Uterine smooth muscle cell (primary cell): ENCODE measurements at places on chromosomes 6 and 20. TPM values are rescaled to one million over a fixed set of nuclear protein-coding genes. Genes with fewer than 3 reads are reported as not detected.

Gene TTK
- 14.6 and 55.2 TPM in 2 replicates for total RNA-seq

Gene NKX2-2
- total RNA-seq: not detected in 2 replicates

Gene SRSF6
- 41.0 and 55.3 TPM in 2 replicates for total RNA-seq

Gene SOX12
- total RNA-seq: 5.8 and 9.9 TPM in 2 replicates

Gene CST7
- total RNA-seq: 0.37 TPM in 1 of 2 replicates, not detected in the other

Gene PRKN
- 2.9 and 3.4 TPM in 2 replicates for total RNA-seq

Gene SIGLEC1
- total RNA-seq: not detected in 2 replicates

Gene FAM83B
- 0.12 and 0.33 TPM in 2 replicates for total RNA-seq

Gene EFCAB8
- under 0.01 TPM in 1 of 2 replicates, not detected in the other for total RNA-seq

Gene RNF114
- 105 and 155 TPM in 2 replicates for total RNA-seq

Gene CLVS2
- 0.12 TPM in 1 of 2 replicates, not detected in the other for total RNA-seq

Gene SLC35D3
- total RNA-seq: under 0.01 TPM in 1 of 2 replicates, not detected in the other

Gene SESN1
- 14.2 and 23.7 TPM in 2 replicates for total RNA-seq

Gene ZHX3
- 24.0 and 64.6 TPM in 2 replicates for total RNA-seq

Gene PLG
- total RNA-seq: not detected in 2 replicates

Gene HLA-DQB2
- not detected in 2 replicates for total RNA-seq

Gene NKAIN4
- not detected in 2 replicates for total RNA-seq

Gene HMGCLL1
- 0.11 TPM in 1 of 2 replicates, not detected in the other for total RNA-seq

Gene GTSF1L
- total RNA-seq: not detected in 2 replicates

Gene PDYN
- not detected in 2 replicates for total RNA-seq

Gene CCDC170
- total RNA-seq: 0.22 and 1.6 TPM in 2 replicates

Gene KIFC1
- total RNA-seq: 15.0 and 57.7 TPM in 2 replicates

Gene ZBTB24
- 9.0 and 10.4 TPM in 2 replicates for total RNA-seq

Gene POPDC3
- total RNA-seq: 20.6 and 23.6 TPM in 2 replicates

Gene GABRR1
- not detected in 2 replicates for total RNA-seq

Gene PBOV1
- not detected in 2 replicates for total RNA-seq

Gene GFRAL
- total RNA-seq: not detected in 2 replicates

Gene MMP24
- total RNA-seq: 0.11 and 0.12 TPM in 2 replicates

Gene ENPP3
- under 0.01 and 0.22 TPM in 2 replicates for total RNA-seq

Gene RAMACL
- total RNA-seq: 2.1 and 2.3 TPM in 2 replicates

Gene PNPLA1
- not detected in 2 replicates for total RNA-seq

Gene KIF25
- not detected in 2 replicates for total RNA-seq

Gene PAK5
- not detected in 2 replicates for total RNA-seq

Gene CLPSL2
- total RNA-seq: not detected in 2 replicates

Gene KCNK16
- total RNA-seq: not detected in 2 replicates

Gene SLC22A7
- total RNA-seq: not detected in 2 replicates

Gene SPO11
- not detected in 2 replicates for total RNA-seq

Gene RNF146
- total RNA-seq: 62.8 and 64.5 TPM in 2 replicates

Gene SNRPB
- total RNA-seq: 150 and 345 TPM in 2 replicates

Gene CST5
- not detected in 2 replicates for total RNA-seq

Gene TBXT
- total RNA-seq: not detected in 2 replicates
